Kidney epithelial cell (primary cell): ENCODE measurements at places on chromosomes 12 and 14.

DNA sequence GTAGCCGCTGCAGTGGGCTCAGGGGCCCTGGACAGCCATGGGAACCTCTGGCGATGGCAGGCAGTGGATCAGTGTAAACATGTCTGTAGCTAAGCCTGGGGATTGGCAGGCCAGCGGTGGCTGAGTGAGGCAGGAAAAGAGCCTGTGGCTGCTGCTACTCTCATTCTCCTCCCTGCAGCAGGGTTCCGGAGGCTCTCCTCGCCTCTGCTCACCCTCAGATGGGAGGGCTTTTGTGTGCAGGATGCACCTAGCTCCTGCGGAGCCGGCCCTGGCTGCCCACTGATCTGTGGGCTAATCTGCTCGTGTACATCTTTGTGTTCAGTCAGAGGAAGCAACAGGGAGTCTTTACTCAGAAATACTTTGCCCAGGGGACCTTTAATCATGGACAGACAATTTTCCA lies 59.5 kb downstream of the GALNT8 start:
- DNase-seq, result no peak

DNA sequence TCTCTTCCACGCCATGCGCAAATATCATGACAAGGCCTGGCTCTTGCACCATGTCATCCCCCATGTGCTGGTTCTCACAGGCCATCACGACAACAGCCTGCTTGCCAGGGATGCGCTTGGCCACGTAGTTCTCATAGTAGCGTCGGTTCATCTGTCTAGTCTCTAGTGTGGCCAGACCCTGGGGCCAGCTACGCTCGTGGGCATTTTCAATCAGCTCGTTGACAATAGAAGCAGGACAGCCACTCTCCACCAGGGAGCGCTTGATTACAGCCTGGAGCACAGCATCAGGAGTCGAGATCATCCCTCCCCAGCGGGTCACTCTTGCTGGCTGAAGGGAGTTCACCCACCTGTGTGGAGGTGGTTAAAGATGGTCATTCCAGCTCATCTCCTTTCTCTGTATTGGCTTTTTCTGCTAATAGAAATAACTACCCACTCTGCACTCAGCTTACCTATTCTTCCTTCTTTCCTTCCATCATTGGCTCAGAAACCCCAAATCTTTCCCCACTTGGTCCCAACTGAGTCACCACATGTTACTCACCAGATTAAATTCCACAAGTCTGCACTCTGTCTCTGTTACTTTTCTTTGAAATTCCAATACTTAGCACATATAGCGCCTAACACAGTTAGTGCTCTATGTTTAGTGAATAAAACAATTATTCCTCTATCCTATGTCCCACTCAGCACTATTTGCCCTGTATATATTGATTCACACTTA lies 15.1 kb downstream of the RNF41 start:
- no peak for DNase-seq

- DNase-seq, result no peak
Measured at GRCh38 chr14:38174711-38175110, 33.0 kb upstream of the SSTR1 start.

DNA sequence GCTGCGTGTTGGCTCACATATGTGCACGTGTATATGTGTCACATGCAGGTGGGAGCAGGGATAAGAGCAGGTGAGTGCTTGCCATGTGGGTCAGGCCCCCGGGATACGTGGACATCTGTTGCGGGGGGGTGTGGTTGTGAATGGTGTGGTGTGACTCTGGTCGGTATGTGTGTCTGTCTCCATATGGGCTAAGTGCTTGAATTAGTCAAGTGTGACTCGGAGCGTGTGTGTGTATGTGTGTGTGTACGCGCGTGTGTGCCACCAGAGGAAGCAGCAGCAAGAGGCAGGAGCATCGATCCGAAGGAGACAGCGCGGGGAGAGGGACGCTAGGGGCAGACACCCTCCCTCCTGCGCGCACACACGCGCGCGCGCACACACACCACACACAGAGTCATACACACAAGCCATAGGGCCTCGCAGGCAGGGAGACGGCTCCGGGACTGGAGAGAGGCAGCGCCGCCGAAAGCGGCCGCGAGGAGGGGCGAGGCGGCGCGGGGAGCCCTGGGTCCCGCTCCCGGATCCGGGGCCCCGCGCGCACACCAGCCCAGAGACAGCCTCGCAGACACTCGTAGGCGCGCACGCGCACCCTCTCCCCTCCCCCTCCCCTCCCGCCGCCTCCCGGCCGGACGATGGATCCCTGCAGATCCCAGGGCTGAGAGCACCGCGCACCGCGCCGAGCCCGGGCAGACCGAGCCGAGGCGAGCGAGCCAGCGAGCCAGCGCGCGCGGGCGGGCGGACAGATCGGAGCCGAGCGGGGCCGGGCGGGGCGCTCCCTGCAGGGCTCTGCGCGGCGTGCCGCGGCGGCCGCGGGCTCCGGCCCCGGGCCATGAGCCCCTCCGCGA lies at the start of gene ASIC1:
Gene ASIC1 (plus strand): TSS at position 597 of the 842 bp plus-strand sequence. CDS start 1,171 bp downstream, outside the sequence.
- no peak for DNase-seq

DNA sequence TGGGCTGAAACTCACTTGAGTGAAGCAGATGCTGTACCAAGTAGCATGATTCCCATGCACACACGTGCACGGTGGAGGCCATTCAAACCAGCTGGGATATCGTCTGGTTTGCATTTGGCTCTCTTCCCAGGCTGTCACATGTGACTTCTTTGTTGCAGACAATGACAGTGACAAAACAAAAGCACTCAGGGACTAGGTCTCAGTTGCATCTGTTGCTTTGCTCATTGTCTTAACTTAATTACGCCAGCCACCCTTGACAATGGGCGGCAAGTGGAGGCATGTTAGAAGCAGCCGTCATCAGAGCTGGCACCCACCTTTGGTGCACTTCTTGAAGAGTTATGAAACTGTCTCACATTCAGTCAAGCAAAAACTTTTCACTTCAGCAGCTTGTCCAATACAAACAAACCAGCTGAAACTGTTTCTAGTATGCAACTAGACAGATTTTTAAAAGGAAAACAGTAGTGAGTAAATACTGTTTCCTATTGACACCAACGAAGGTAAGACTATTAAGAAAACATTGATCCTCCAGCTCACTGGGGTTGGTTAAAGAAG lies 74.3 kb downstream of the IGF1 start:
- DNase-seq, result no peak
